ENCODE measurements at places on chromosomes 6 and 20.

DNA sequence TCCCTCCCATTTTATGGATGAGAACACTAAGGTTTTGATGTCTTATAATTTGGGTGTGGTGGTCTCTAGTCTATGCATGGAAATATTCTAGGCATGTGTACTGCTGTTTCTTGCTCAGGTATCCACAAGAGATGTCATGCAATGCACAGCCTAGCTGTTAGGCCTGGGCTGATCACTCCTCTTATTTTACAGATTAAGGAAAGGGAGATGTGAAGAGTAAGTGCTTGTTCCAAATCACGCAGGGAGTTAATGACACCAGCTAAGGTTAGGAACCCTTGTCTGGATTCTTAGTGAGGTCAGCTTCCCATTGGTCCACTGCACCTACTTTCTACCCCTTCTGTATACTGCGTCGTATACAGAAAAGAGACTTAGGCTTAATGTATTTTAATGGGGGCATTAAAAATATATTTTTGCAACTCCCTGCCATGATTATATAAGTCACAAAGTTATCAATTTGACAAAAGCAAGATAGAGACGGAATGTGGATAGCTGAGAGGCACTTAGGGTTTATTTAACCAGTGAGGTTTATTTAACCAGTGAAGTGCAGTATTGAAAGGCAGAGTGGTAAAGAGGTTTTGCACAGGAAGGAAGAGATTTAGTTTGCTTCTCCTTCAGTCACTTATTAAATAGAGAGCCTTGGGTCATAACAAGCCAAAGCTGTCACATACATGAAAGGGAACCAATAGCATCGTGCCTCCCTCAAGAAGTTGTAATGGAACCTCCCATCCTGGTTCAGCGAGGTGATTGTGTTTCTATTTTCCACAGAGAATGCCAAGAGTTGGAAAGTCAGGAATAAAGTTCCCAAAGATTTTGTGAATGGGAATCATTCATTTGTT lies 95.0 kb upstream of the FAM184A start:
- DNase-seq = no peak

DNA sequence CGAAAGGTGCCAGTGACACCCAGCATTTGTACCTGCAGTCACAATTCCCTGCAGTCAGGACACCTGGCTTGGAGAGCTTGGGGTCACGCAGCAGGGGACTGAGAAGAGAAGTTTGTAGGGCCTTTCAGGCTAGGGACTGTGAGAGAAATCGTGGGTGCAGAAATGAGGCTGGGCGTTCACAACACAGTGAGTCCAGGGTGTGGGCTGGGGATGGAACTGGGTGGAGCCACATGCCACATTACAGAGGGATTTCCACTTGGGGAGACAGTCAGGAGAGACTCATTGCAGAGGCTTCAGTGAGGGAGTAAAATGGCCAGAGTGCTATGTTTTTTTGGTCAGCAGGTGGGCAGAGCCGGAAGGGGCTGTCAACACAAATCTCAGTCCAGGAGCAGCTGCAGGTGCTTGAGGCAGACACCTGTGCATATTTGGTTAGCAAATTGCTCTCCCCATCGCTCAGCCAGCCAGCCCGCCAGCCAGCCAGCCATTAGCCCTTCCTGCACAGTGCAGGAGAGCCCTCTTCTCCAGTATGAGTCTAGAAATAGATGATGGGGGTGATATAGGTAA lies 7.4 kb downstream of the ITPR3 start:
- DNase-seq = no peak

DNA sequence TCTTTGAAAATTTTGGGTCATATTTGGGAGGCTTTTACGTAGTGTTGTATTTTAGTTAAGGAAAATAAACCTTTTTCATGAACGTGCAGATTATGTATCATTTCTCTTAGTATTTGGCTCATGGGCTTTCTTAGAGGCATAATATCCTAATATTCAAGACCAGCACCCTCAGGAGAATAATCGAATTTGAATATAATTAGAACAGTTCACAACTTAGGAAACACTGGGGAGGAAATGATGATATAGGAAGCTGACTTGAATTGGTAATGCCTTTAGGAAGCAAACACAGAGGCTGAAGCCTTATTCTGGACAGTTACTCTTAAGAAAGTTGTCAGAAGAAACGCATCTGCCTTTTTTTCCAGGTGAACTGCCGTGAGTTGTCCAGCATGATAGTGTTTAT lies at the start of gene GFRAL:
Gene GFRAL, plus strand, starts transcription at position 301 of the 400 bp plus-strand sequence. Its CDS starts 86 bp downstream, at position 387.
- no peak for DNase-seq

- no peak for DNase-seq
Measured at GRCh38 chr6:142647449-142648035, 297.4 kb downstream of the HIVEP2 start.

GRCh38 chr6:37480118-37480736 lies 19.5 kb downstream of the CCDC167 start:
- no peak for DNase-seq

- DNase-seq = no peak
Measured at GRCh38 chr6:106692112-106692818, 62.9 kb downstream of the QRSL1 start.

DNA sequence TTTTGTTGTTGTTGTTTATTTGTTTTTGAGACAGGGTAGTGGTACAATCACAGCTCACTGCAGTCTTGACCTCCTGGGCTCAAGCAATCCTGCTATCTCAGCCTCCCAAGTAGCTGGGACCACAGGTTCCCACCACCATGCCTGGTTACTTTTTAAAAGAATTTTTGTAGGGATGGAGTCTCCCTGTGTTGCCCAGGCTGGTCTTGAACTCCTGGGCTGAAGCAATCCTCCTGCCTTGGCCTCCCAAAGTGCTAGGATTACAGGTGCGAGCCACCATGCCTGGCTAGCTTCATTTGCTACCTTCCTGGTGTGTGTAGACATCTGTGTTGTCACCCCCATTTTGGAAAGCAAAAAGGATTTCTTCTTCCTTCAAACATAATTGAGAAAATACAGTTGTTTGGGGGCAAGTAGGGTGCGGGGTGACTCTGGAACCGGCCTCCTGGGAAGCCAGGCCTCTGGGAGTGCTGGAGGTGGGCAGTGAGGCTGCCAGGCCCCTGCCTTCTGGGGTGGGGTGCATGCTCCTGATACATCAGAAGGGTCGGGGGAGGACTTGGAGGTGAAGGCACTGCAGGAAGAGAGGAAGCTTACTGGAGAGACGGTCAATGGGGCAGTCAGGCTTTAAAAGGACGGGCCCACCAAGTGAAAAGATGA lies 28.4 kb downstream of the SYNJ2 start:
- no peak for DNase-seq

- no peak for DNase-seq
Measured at GRCh38 chr6:83258517-83258916, 65.4 kb downstream of the RWDD2A start.

DNA sequence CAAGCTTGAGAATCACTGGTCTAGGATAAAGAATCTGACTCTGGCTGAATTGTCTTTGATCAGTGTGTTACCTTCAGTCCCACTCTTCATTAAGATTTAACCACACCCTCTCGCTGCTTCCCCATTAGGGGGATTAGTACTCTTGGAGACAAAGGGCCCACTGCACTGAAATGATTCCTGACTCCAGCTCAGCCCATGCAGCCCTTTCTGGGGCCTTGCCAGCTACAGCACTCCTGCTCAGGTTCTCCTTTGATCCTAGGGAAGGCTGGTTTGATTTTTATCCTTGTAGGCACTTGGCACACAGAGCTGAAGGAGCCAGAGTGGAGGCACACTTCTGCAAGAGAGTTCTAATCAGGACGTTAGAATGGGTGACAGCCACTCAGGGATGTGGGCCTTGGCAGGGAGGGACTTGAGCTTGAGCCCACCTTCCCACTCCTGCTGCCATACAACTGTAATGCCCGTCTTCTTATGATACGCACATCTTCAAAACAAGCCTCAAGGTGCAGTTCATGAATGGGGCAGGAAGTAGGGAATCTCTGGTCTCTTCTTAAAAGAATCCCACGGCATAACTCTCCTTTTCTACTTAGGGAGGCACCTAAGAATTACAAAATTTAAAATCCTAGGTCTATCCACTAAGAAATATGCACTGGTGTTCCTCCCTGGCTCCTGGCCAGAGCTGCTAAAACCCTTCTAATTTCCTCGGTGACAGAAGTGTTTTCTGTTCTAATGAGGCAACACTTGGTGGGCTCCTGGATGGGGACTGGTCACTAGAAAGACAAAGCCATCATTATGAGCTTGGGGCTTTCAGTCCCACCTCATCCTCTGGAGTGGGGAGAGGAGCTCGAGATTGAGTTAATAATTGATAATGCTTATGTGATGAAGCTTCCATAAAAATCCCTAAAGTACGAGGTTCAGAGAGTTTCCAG lies 1.5 kb upstream of the SLA2 start:
- DNase-seq = no peak

- no peak for DNase-seq
Measured at GRCh38 chr20:15191082-15191723, 853.8 kb upstream of the FLRT3 start.

DNA sequence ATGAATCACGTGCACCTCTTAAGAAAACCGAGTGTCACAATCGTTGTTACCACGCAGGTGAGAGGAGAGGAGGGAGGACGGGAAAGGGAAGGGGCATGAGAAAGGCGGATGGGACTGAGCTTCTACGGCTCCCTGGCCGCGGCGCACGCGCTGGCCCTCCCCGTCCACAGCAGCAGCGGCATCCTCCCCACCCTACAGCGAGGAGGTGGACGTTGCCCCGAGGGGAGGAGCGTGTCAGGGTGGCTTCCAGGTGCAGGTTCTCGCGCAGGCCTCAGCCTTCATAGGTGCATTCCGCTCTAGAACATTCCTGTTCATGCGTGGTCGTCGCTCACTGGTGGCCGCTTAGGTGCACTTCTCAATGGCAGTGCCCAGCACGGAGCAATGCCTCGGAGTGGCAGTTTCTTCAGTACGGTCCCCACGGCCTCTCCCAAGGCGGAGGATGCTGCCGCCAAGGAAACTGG lies 29.7 kb upstream of the AFDN start:
- no peak for DNase-seq

- no peak for DNase-seq
Measured at GRCh38 chr6:75281653-75282052, 2.9 kb downstream of the TMEM30A start.

DNA sequence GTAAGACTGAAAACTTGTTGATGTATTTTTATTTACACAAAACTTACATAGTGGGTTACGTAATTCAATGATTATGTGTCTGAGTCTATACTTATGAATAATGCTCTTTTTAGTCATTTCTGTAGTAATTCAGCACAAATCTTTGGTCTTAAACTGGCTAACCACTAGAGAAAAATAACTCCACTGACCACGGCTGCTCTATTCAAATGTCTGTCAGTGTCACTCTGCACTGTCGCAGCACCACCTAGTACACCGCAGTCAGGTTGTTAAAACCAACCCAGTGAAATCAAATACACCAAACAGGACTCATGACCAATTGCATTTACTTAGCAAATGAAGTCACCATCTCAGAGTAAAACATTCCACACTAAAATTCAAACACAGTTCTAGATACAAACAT lies 93.5 kb upstream of the CCDC28A start:
- no peak for DNase-seq

- DNase-seq = no peak
Measured at GRCh38 chr6:37242429-37243052, 15.0 kb upstream of the TBC1D22B start.

DNA sequence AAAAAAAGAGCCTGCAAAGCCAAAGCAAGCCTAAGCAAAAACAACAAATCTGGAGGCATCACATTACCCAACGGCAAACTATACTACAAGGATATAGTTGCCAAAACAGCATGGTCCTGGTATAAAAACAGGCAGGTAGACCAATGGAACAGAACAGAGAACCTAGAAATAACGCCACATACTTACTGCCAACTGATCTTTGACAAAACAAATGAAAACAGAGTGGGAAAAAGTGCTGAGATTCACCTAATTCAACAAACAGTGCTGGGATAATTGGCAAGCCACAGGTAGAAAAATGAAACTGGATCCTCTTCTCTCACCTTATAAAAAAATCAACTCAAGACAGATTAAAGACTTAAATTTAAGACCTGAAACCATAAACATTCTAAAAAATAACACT lies 291.8 kb downstream of the RNGTT start:
- DNase-seq = no peak
